ENCODE measurements at places on chromosomes 13 and 19.

DNA sequence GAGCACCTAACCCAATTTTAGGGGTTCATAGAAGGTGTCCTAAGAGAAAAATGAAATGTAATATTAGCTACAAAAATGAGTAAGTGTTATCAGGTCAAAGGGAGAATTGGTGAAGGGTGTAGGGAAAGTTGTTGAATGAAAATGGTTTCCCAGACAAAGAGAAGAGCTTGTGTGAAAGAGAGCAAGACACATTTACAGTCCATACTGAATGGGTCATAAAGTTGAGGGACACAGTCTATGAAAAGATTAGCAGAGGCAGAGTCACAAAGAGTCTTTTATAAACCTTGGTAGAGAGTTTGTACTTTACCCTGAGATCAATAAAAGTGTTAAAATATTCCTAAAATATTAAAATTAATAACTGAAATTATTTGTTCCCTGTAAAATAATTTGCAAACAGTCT, 759.4 kb downstream of the DIAPH3 start:
- no peak for DNase-seq

DNA sequence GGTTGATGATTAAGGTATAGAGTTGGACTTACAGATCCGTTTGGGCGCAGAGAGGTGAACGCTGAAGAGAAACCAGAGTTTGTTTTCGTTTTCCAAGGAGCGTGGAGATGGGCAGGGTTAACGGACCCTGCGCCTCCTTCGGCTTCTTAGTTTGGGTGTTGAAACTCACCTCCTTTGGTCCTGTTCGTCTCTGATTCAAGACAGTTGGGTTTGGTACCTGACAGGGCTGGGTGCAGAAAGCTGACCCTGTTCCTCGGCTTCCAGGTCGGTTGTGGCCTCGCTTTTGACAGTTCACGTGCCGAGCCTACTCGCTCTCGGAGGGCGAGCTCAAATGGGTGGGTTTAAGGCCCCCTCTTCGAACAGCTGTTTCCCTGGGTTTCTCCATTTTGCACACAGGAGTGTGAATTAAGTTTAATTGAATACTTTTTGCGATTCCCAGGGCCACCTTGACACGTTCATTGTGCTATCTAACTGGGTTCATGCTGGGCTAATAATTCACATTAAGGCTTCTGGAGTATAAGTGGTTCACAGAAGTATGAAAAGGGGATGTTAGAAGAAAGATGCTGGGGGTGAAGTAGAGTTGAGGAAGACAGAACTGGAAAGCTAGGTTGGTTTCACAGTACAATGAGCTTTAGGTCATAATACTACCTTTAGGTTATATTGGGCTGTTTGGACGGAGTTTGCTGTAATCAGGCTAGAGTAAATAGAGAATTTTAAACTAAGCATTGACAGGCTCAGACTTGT, 638 bp downstream of the USPL1 start:
- DNase-seq, result no peak

- DNase-seq, result no peak
Measured at GRCh38 chr19:35717665-35718344, at the start of gene KMT2B. Gene KMT2B, plus strand, starts transcription at chr19:35718003. Its CDS starts 16 bp downstream, at chr19:35718019.

DNA sequence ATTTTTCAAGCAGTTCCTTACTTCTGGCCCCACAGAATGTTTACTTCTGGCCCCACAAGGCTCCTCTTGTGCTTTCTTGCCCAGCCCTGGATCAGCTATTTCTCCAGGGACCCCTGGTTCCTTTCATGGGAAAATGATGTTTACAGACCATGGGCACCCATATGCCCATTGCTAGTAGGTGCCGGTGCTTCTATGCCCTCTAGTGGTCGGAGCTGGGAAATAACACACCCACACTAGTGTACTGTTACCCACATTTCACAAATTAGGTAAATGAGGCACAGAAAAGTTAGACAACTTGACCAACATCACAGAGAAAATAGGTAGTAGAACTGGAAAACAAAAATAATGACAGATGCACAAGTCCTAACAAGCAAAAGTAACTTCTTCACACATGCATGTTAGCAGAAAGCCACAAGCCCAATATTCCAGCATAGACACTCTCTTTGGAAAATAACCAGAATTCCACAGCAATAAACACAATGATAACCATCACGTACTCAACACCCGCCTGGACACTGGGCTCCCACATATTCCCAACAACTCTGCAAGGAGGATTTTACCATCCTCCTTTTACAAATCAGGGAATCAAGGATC, 1.3 kb upstream of the CEACAM6 start:
- DNase-seq, result peak; percentile 43

- DNase-seq, result no peak
Measured at GRCh38 chr13:61052175-61052574, 363.5 kb downstream of the PCDH20 start.

DNA sequence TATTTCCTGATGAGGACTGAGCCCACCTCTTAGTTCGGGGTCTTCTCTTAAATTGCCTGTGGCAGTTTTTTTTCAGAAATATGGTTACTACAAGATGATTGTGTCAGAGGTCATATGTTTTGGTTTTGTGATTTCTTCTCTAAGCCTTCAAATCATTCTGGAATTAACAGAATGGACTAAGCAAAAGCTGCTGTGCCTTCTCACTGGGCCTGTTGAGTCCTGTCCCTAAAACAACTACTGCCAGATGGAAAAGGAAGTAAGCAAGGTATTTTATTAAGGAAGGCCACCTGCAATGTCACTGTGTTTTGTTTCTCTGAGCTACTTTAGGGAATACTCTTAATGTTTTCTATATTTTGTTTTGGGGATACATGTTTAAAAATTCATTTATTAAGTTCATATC, 470.8 kb downstream of the PCDH20 start:
- no peak for DNase-seq

DNA sequence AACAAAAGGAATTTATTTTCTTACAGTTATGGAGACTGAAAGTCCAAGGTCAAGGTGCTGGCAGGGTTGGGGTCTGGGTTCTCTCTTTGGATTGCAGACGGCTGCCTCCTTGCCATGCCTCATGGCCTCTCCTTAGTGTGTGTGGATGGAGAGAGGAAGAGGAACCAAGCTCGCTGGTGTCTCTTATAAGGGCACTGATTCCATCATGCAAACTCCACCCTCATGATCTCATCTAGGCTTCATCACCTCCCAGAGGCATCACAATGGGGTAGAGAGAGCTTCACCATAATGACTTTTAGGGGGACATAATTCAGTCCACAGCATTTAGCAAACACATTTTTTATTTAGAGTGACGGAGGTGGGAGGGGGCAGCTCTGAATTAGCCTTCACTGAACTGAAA, 104.9 kb upstream of the ABCC4 start:
- DNase-seq, result no peak

DNA sequence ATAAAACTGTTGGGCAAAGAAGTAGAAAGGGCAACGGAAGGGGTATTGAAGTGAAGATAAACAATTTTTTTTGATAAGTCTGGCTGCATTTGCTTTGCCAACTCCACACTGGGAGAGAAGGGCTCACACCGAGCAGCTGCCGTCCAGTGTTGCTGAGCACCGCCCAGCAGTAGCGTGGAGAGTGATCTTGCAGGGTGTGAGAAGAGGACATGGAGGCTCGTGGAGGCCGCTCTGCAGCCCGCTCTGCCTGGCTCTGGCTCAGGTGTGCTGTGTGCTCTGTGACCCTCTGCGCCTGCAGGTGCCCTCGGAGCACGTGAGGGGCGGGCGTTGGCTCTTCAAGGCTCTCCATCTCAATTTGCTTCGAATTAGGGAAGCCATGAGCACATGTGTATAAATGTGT, 35.9 kb upstream of the TEX29 start:
- no peak for DNase-seq

- no peak for DNase-seq
Measured at GRCh38 chr13:72255908-72256307, 388.9 kb upstream of the DACH1 start.

GRCh38 chr19:41192574-41193429, at the start of gene CYP2S1:
Gene CYP2S1, plus strand, starts transcription at chr19:41193219. Its CDS starts 46 bp downstream, at chr19:41193265.
- no peak for DNase-seq

GRCh38 chr19:12899891-12900518, 9.0 kb downstream of the GCDH start:
- DNase-seq, result no peak

GRCh38 chr19:54882758-54883157, 8.7 kb downstream of the FCAR start:
- DNase-seq, result no peak

- peak; percentile 6 for DNase-seq
Measured at GRCh38 chr19:37855098-37855497, 51.3 kb downstream of the WDR87 start.

DNA sequence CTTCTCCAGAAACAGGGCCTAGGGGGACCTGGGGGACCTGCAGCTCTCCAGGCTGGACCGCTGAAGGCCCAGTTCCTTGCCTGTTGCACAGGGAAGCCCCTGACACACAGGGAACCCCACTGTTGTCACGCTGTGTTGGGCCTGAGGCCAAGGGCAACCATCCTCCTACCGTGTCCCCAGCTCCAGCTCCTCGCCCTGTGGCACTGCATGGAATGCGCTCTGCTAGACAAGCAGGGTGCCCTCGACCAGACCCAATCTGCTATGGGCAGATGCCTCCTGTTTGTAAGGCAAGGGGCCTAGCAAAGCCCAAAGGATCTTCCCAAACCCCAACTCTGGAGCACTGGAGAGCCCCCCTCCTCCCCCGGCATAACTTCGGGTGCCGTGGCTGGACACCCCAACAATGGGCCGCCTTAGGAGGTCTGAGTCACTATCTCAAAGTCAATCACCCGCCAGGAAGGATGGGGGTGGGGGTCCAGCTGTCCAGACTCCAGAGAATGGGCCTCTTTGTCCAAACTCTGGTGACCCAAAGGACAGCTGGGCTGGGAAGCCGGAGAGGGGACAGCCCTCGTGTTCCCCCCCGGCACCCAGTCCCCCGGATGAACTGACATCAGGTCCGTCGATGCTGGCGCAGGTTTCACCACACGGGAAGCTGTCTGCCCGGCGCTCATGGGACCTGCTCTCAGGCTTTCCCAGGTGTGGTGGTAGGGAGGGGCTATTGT, 3.7 kb downstream of the BRSK1 start:
- DNase-seq, result no peak

DNA sequence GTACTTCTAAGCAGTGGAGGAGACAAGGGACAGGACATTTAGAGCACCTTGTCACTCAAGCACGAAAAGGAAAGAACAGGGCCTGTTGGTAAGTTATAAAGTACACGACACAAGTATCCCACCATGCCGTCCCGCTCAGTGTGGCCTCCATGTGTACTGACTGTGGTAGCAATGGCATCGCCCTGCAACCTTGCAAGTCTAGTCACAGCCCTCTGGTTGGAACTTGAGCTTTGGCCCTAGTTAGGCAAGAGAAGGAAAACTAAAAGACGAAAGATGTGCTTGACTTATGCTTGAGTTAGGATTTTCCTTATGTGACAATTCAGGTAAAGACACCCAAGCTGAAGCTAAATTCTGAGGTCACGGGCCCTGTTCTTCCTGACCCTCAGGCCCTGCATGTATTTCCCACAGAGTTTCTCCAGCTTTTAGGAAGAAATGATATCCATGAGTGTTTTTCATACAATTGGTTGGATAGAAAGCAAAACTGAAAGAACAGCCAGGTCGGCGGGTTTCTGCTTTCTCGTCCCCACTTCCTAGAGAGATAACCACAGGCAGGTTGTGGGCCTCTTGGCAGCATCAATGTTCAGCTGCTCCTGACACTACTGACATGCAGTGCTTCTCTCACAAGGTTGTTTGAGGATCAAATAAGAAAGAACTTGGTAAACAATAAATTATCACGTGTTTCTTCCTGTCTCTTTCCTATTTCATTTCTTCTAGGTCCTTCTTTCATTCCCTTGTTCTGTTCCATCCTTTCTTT, 216.2 kb downstream of the IRS2 start:
- no peak for DNase-seq

GRCh38 chr13:103437651-103438050, 371.4 kb upstream of the SLC10A2 start:
- DNase-seq, result no peak

GRCh38 chr19:17743874-17744580, 7.2 kb upstream of the FCHO1 start:
- no peak for DNase-seq

DNA sequence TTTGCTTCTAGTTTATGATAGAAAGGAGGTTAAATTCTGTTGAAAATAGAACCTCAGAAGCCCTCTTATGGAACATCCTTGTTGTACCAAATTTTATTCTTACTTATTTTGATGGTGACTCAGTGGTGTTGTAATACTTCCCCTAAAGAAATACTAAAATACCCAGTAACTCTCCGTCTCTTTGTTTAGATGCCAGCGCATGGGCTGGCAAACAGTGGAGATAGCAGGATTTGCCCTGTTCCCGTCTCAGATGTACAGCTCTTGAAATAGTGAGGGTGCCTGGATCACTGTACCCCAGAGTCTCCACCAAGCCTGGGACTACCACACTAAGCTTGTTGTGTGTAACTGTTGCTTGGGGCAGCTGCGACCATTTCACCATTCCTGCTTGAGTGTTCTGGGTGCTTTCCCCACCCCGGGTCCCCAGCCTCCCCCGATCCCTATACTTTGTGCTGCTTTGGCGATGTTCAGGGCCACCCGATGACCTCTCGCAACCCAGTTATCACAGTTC, 67.0 kb upstream of the TEX29 start:
- DNase-seq, result no peak

GRCh38 chr13:22993148-22993547, 187.6 kb upstream of the SGCG start:
- no peak for DNase-seq

DNA sequence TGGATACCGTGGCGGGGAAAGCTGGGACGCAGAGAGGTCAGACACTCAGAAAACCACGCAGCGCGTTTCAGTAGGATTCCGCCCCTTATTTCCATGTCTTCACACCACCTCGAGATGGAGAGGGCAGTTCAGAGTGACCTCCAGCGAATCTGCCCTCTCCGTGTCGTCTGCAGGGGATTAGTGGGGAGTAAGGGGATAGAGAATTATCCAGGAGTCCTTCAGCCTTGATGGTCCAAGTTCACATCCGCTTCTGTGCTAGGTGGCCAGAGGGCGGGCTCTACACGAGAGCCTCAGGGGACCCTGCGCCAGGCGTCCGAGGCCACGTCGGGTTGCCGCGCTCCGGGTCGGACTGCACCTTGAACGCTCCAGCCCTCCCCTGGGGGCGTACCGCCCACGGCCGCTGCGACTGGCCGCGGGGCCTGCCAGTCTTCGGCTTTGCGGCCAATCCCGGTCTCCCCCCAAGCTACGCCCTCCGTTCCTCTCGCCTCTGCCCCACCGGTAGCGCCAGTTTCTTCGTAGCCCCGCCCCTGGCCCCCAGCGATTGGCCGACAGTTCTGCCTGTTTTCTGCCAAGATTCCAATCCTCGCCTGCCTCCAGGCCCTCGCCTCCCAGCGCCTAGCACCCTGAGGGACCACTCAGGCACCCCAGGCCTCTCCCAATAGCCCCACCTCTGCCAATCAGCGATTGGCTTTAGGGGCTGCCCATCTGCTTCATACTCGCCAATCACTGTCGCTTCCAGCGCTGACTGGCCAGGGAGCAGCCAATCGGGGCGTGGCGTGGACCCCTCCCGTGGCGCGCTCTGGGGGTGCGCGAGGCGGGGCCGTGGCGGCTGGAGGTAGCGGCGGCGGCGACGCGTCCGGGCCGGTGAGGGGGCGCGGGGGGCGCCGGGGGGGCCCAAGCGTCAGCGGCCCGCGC, at the start of gene SLC25A42:
Gene SLC25A42, plus strand, starts transcription at position 812 of the 915 bp plus-strand sequence. CDS start 32,131 bp downstream, outside the sequence.
- DNase-seq, result peak; percentile 97

All from stimulated activated CD4-positive, alpha-beta T cell treated with anti-CD3 and anti-CD28 coated beads, TNF-alpha, amount 100 ng/mL, for 4 hours (primary cell).